ENCODE measurements at places on chromosomes 3 and 15.
A peak's percentile ranks its signal among the peaks of the same experiment; 100 is the strongest.

DNA sequence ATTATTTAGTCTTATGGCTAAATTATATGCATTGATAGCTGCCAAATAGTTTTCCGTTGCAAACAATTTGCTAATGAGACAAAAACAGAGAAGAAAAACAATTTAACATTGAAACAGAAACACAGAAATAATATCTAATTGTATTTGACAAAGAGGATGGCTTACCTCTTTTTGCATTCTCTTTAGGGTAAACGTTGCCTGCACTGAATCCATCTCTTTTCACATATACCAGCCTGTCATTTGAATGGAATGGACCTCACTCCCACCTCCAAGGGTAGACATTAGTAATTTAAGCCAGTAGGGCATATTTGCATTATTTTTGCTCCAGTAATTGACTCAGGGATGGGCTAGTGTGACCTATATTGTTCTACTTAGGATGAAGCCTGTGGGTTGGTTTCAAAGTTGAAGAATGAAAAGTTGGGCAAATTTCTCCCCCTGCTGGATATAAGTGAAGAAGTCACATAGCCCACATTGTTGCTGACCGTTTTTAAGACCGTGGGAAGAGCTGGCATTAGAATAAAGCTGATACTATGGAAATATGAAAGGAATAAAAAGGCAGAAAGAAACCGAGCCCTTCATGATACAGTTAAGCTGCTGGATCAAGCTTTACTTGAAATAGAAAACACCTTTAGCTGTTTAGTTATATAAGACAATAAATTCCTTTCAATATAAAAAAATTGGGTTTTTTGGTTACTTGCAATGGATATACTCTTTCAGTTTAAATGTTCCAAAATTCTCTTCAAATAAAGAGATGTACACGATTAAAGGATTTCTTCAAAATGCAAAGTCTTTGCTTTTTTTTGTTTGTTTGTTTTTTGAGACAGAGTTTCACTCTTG, 26.9 kb downstream of the PIERCE2 start:
- no peak for DNase-seq

GRCh38 chr3:13203398-13204176, 130.4 kb upstream of the IQSEC1 start:
- DNase-seq: no peak

GRCh38 chr3:102577082-102577789, 142.4 kb downstream of the ZPLD1 start:
- DNase-seq: no peak

DNA sequence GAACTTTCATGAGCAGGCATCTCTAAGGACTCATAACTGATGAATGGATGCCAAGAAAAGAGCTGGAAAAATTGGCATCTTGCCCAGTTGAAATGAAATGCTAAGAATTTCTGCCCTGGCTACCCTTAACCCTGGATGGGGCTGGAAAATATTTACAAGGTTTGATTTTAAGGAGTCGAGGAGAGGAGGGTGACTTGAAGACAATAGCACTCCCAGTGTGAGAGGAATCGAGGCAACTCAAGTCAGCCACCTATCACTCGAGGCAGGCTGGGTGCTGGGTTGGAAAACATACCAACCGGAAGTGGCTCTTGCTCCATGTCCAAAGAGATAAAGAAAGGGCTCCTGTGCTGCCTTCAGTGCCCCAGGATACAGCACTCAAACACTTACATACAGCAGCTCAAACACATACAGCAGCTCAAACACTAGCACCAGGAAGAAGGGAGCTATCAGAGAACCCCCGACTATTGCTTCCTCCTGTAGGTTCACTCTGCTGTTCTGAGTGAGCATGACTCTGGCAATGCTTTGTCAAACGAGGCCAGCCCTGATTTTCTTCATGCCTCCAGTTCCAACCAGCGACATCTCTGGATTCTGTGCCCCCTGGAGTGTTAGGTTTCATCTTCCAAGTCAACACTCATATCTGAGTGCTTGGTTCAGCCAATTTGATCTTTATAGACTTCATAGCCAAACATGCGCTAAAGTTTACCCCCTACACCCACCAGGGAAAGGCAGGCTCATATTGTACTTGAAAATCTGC, 4.9 kb downstream of the PRICKLE2 start:
- DNase-seq: no peak

DNA sequence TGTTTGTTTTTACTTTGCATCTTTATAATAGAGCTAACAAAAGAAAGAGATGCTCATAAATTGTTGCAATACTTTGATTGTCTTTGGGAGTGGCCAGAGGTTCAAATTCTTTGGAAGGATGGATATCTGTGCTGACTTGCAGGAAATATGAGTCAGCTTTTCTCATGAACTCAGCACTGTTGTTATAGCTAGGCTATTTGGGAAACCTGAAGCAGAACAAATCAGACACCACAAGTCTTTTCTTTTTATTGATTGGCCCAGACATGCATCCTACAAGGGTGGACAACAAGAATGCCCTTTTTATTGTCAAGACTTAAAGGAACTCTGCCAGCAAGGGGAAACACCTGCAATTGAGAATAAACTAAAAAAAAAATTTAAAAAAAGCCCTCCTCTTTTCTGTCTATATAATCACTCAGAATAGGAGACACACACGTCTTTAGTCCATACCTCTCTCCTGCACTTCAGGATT, 4.6 kb upstream of the DENND4A start:
- no peak for DNase-seq

DNA sequence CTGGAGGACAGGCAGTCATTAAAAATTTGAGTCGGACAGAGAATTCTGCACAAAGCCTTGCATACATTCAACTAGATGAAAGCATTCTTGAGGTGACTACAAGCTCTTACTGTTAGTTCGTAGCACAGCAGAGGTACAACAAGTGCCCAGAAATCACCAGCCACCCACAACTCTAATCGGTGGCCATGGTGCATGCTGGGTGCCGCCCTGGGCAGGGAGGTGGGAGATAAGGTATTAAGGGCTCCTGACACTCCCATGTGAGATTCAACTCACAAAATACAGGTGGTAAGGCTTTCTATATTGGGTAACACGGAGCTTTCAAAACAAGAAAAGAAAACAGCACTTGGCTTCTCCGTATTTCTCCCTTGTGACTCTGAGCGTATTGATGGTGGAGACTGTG, 66.0 kb downstream of the MEIS2 start:
- no peak for DNase-seq

GRCh38 chr15:30921781-30922479, 18.2 kb downstream of the FAN1 start:
- DNase-seq: no peak

DNA sequence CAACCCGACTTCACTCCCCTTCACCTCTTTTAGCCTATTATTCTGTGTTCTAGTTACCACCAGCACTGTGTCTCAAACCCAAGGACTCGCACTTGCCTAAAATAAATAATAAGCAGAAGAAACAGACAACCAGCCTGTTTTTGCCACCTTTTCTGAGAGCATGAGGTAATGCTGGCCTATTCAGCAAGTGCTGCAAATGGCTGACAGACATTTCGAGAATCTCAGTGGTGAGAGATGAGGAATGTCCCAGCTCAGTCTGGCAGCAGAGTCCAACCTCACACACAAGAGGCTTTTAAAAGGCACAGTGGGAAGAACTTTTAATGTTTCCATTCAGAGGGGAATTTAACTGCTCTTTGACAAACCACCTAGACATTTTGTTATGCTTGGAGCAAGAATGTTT, 143.3 kb upstream of the GMNC start:
- no peak for DNase-seq

DNA sequence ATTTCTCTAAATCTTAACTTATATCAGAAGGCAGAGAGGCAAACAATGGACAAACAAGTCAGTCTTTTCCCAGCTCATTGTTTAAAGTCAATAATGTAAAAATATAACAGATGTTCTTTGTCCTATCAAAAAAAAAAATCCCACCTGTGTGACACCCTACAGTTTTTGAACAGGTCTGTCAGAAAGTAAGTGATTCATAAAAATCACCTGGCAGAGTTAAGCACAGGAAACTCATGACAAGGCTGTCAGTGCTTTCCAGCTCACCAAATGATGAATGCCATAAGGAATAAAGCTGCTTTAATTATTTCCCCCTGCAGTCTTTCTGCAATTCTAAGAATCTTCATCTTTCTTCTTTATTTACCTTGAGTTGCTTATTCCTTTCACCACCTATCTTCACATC, 30.3 kb downstream of the ROBO1 start:
- no peak for DNase-seq

- DNase-seq: no peak
Measured at GRCh38 chr15:94703596-94703995, 472.2 kb downstream of the MCTP2 start.

GRCh38 chr3:127822682-127823425, 539 bp upstream of the MGLL start:
- DNase-seq: peak; percentile 12

DNA sequence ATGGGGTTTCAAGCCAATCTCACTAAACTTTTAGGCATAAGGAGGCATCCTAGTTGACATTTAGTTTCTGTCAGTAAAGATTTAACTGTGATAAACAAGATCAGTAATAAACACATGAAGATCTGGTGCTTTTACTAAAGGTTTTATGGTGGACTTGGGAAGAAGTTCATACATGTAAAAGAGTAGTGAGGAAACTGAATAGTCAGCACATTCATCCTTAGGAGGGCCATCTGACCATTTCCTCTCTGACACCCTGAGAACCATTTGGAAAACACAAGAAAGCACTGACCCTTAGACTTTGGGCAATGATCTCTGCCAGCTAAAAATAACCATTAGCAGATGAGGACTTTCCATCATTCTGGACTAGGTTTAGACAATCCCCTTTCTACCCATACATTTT, 1040.9 kb downstream of the AGBL1 start:
- DNase-seq: no peak

GRCh38 chr3:186532598-186533072, 11.5 kb downstream of the CRYGS start:
- DNase-seq: no peak

GRCh38 chr3:118775021-118775420, 259.6 kb downstream of the IGSF11 start:
- no peak for DNase-seq

Measured in activated naive CD8-positive, alpha-beta T cell treated with anti-CD3 and anti-CD28 coated beads, Interleukin-2, amount 50 U/mL, for 24 hours (primary cell).